ENCODE measurements at places on chromosomes 2 and 18.

DNA sequence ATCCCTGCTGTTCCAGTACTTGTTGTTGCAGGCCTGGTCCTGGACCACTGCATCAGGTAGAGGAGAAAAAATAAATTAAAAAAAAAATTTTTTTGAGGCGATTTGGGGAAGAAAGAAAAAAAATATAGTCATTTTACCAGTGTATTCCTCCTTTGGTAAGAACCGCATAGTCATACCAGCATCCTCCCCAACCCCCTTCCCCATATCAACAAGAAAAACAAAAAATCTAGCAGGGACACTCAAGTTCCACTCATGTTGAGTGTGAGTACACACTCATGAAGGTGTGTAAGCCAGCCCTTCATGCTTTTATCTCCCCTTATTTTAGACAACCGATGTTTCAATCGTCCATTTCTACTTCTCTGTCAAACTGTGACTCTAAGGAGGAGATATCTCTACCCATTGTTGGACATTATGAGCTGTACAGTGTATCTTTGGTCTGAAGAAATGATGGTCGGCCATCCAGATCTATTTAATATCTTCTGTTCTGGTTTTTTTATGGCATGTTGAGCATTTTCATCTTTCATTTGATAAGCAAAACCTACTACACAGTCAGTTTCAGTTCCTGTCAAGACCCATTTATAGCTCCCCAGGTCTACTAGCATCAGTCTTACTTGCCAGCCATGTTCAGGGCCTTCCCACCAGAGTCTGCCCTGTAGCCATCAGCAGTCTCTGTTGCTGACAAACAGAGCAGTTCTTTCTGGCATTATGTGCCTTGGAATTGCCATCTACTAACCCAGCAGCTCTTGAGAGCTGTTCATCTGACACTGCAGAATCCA, 20.0 kb downstream of the ELP2 start:
- peak; percentile 50 for DNase-seq

DNA sequence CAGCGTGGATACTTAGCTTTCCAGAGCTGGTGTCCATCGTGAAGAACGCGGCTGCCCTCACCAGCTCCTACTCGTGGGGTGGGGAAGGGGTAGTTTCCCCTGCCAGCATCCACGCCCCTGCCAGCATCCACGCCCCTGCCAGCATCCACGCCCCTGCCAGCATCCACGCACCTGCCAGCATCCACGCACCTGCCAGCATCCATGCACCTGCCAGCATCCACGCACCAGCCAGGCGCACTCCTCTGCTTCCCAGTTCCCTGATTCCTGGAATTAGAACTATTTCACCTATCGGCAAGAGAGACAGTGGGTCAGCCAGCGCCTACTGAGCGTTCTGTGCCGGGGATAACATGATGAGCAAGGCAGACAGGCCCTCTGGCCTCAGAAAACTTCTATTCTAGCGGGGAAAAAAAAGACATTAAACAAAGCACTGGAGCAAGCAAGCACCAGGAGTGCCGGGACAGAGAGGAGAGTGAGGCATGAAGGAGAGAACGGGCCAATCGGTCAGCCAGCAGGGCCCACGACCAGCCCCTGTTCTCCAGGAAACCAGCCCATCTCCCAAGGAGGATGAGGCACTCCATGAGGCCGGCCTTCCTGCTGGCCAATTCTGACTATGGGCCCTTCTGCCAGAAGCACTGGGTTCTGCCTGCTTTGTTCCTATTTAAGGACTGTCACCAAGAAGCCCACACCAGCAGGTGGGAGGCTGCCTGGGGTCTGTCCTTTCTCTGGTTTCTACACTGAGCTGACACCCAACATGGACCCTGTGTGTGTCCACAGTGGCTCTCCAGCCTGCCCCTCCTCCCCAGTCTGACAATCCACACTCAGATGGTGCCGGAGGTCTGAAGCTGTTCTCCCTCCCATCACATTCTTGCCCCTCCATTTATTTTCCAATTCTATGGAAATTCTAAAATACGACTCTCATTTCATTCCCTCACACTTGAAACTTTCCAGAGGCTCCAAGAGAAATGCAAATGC, 78.4 kb upstream of the SALL3 start:
- DNase-seq, result no peak

DNA sequence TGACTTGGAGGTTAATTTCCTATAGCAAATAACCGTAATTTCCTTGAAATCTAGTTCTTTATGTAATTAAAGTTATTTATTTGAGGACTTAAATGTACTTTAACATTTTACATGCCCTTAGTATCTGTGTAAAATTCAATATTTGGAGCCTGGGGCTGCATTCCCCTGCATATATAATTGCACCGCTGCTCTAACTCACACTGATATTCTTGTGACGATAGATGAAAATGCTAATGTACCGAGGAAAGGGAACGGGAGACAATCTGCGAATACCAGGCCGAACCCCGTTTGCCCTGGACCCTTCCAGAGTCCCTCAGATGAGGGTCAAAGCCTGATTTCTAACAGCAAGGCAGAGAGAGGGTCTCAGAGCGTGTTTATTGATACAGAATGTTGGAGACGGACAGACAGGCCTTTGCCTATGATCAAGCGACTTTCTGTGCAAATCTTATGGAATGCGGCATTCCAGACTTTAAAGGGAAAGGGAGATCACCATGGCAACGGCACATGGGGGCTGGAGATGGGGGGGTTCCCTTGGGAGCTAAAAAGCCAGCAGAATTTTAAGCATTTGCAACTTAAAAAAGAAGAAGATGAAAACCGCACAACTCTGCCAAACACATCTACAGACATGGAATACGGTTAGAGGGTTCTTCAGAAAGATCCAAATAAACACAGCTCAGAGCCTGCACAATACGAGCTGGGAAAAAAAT, 57.6 kb upstream of the TWIST2 start:
- no peak for DNase-seq

- DNase-seq, result peak; percentile 88
These were observed 29.8 kb upstream of the TAF1B start for GRCh38 chr2:9813312-9814128.

GRCh38 chr2:191539068-191539467, 138.9 kb upstream of the NABP1 start:
- no peak for DNase-seq

GRCh38 chr2:164793529-164793928, 48.1 kb downstream of the COBLL1 start:
- DNase-seq, result no peak

DNA sequence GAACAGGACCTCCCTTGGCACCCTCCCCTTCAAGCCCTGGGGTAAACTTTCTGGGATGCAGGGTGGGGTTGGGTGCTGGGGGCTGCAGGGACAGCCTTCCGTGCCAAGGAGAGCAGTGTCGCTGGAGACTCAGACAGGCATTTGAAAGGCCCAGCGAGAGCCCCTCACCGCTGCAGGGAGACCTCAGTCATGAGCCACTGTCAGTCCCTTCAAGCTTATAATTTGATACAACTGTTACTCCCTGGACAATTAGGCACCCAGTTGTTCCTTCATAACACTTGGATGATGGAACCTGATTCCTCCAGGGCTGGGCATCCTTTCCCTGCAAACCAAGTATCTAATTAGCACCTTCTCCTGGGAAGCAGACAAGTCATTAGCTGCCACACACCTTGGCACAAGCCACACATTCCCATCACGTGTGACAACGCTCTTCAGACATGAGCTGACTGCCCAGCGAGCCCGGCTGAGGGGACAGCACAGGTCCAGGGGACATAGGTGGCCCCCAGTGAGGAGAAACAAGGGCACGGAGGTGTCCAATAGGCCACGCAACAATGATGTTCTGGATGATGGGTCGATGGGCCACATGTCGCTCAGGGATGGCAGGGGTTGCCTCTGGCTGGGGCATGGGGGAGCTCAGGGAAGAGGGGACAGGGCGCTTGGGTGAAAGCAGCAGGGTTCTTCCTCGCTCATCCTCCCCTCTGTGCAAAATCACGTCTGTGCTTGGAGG, 59.6 kb downstream of the KCNF1 start:
- DNase-seq, result no peak
